Naive B cell (primary cell): ENCODE measurements at places on chromosomes 11 and 22.

DNA sequence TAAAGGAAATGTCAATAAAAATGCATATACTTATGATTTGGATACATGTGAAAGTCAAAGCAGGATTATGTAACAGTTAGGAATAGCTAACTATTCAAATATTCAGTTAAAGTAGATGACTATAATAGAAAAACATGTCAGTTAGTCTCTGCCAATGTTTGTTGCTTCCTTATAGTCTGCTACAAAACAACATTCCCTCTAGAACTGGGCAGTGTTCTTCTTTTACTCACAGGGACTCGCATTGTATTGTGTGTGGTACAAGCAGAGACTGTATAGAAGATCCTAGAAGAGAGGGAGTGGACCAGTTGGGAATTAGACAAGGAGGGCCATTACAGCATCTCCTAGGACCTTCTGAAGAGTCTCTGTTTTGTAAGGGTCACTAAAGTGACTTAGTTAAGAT is 10.6 kb downstream of the ACAT1 start:
- DNase-seq, result no peak

DNA sequence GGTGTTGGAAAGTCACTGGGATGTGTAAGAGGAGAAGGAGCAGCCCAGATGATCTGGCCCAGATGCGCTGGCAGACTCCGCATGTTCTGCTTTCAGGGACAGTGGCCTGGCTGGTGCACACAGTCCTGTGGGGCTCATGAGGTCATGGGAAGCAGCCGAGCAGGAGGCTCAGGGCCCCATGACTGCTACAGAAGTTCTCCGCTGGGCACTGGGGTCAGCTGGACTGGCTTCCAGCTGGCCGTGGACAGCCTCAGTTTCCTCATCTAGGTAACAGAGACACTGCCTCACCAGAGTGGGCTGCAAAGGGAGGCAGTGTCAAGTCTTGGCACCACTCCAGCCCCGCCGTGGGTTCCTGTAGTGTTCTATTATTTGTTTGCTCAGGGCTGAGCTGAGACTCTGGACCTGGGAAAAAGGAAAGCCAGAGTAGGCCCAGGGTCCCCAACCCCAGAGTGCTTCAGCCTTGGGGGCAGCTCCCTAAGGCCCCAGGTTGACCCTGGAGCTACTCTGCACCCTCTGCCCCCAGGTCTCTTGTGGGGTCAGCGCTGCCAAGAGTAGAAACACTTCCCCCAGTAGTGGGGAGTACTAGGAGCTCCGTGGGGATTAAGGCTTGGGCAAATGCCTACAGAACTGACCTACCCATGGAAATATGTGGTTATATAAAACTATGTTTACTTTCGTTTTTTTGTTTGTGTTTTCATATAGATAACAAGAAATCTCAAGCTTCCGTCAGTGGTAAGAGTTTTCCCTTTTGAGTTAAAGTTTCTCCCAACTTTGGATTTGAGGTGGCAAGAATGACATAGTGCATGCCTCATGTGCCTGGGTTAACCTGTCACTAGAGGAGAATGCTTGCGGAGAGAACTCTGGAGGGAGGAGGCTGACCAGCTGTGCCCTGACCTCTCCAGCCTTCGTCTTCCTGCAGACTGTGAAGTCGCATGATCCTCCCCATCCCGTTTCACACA is 45.3 kb downstream of the MED15 start:
- DNase-seq, result no peak

DNA sequence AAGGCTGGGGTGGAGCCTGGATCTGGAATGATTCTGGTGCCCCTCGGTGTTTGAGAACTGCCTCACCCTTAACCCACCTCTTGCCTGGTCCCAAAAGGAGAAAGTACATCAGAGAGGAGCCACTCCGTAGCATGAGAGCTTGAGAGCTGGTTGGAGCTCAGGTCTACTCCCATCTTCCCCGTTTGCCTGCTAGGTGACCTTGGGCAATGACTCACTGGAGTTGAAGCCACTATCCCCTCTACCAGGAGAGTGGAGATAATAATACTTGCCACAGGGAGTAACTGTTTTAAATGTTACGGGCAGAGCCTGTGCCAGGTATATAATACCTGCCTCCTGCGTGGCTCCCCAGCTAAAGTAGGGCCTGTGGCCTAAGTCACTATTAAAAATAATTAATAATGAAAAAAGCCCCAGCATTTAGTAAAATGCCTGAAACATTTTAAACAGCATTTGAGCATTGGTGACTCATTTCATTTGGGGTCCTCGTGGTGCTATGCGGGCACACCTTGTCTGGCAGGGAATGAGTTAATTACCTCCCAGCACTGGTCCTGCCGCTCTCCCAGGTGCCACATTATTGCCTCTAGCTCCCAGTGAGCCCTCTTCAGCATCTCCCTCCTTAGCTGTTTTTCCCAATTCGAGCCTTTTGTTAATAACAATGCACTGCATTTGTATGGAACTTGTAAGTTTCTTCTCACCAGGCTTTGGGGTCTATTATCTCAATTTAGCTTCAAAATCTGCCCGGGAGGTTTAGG is 22.5 kb downstream of the CYTH4 start:
- DNase-seq, result no peak

DNA sequence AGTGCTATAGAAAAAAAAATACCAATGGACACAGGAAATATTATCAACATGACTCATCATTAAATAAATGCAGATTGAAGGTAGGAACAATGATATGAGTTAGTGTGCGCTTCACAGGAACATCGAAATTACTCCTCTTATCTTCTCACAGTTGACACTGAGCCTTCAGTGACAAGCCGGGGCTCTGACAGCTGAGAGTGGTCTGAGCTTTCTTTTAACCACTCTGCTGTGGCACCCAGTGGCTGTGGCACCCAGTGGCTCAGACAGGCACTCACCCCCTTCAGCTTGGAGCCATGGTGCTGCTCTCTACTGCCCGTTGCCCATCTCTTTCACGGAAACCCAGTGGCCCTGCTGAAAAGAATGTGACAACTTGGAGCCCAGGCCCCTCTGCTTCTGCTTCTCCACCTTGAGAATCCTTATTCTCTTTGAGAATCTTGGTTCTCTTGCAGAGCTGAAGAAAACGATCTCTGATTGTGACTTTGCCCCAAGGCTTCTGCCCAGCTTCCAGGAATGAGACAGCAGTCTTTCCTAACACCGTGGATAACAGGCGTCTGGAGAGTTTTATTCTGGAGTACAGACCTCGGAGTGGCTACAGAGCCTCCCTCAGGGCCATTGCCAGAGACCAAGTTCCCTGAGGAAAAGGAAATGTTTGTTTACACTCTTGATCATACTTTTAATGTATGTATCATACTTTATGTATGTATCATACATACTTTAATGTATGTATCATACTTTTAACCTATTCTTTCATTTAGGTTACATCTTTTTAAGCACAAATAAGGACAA is 37.1 kb upstream of the OR8B8 start:
- no peak for DNase-seq

DNA sequence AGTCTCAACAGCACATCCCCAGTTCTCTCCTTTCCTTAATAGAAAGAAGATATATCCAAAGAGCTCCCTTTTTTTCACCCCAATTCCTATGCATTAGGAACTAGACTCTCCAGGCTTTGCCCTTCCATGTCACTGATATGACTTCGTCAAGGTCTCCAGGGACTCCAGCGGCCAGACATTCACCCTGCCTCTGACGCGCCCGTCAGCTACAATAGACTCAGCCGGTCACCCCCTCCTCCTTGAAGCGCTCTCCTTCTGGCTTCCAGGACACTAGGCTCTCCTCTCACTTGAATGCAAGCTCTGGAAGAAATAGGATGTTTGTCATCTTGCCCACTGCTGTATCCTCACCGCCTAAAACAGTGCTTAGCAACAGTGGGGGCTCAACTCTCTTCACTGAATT is 14.9 kb upstream of the ELFN2 start:
- DNase-seq, result no peak

DNA sequence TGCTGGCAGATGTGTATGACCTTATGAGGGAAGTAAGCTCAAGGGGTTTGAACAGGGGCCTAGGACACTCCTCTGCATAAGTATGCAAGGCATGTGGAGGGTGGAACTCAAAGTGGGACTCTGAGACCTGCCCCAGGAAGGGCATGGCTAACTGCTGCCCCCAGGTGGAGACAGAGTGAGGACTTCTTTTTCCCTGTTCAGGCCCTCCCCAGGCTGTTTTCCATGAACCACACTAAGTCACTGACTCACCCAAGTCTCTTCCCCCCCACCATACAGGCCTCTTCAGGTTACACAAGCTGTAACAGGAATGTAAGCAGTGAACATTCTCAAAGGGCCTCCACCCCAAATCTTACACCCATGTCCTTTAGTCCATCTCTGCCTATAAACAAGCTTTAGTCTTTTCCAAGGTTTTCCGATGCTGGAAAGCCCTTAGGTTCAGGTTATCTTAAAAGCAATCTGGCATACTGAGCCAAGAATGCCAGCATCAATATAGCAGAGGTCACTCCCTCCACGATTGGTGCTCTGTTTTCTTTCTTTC is 13.1 kb downstream of the EEF1G start:
- peak; percentile 67 for DNase-seq

- no peak for DNase-seq
These were observed 120.9 kb upstream of the LDLRAD3 start for GRCh38 chr11:35822815-35823495.

DNA sequence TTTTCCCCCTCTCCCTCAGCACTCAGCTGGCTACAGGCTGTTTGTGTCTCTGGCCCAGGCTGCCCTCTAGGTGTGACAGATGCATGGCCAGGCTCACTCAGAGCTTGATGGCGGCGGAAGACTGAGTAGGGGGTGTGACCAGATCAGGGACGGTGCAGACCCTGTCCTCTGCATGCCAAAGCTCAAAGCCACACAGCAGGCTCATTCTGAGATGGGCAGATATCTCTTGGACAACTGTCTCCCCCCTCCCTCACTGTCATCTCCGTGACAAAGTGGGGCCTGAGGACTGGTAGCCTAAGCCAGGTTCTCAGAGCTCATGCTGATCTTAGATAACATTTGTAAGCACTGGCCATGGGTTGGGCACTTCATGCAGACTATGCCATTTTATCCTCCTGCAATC is 231.3 kb downstream of the DSCAML1 start:
- DNase-seq, result no peak

DNA sequence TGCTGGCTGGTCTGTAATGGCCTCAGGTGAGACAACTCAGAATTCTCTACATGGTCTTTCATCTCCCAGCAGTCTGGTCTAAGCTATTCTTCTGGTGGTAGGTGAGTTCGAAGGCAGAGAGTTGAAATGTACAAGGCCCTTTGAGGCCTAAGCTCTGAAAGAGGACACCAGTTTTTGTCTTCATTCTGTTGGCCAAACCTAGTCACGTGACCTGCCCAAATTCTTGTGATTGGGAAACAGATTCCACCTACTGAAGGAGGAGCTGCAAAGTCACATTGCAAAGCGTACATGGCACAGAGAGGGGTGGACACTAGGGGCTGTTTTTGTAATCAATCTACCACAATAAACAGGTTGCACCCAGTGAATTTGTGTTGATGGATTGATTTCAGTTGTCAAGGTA is 193.5 kb downstream of the NAV2 start:
- DNase-seq, result no peak
